Activated naive CD8-positive, alpha-beta T cell treated with anti-CD3 and anti-CD28 coated beads, Interleukin-2, amount 50 U/mL, for 24 hours (primary cell): ENCODE measurements at places on chromosomes 2 and 18.

DNA sequence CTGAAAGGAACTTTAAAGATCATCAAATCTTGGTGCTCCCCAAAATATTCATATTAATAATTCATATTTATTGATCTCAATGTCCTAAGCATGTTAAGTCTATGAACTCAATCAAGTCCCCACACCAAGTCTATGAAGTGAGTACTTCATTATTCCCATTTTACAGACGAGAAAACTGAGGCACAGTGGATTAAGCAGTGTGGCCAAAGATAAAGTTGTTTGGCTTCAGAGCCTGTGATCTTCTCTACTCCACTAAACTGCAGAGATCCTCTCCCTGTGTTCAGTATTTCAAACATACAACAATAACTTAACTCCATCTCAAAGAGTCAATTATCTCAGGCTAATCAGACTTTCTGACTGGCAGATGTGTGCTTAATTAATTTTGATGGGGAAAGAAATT lies 29.8 kb downstream of the KCNK3 start:
- DNase-seq = no peak

DNA sequence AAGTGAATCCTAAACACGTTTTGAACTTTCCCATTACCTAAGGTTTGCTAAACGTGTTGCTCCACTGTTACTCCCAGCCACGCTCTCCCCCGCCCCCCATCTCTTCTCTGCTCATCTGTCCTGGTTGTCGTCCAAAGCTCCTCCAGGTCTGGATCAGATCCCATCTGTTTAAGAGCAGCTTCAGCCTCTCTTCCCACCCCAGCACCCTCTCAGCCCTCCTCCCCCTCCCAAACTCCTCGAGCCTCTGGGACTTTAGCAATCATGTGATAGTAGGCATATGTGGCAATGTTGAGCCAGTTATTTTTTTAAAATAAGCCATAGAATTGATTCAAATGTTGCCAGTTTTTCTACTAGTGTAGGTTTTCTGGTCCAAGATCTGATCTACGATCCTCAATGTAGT lies 20.0 kb upstream of the LPIN1 start:
- no peak for DNase-seq

- DNase-seq = no peak
Observed at GRCh38 chr2:31066551-31066950, 71.7 kb downstream of the GALNT14 start.

GRCh38 chr2:146987996-146988395 lies 856.8 kb upstream of the ACVR2A start:
- no peak for DNase-seq
